ENCODE measurements at places on chromosomes 11 and 22.

DNA sequence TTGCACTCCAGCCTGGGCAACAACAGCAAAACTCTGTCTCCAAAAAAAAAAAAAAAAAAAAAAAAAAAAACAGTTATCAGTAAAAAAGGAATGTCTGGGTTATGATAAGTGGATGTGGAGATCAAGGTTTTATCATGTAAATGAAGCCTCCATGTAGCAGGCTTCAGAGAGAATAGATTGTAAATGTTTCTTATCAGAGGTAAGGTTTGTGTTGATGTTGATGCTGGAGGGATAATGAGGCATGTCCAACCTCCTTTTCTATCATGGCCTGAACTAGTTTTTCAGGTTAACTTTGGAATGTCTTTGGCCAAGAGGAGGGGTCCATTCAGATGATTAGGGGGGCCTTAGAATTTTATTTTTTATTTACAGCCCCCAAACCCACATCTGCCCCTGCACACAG lies 35.4 kb upstream of the TREH start:
- DNase-seq: no peak

GRCh38 chr11:121212536-121213361 lies 79.8 kb upstream of the SC5D start:
- no peak for DNase-seq

DNA sequence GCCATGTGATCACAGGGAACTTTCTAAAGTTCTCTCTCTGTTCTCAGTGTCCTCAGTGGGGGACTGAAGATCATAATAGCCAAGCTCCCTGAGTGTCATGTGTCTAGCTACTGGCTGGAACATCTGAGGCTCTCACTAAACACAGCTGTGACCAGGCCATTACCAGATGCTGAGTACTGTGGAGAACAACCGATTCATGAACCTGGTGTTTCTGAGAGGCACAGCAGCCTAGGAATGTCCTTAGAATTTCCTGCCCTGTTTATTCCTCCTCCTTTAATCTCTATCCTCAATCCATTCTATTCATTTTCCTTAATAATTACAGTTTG lies 93.0 kb downstream of the ME3 start:
- no peak for DNase-seq

- no peak for DNase-seq
These were observed 12.4 kb downstream of the C11orf24 start for GRCh38 chr11:68259122-68259959.

DNA sequence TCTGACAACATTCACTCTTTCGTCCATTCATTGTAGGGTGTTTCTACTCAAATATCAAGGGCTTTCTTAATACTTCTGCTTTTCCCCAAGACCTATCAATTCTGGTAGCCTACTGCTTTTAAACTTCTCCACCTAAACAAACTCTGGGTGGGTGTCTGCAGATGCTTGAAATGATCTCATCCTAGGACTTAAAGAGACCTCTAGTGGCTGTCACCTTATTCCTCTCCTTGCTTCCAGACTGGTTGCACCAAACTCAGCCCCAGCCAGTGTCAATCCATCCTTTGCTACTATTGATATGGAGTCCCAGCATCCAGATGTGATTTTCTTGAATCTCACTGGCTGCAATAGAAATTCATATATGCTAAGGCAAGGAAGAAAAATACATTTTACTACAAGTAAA lies 274.7 kb downstream of the NXPE2 start:
- no peak for DNase-seq

GRCh38 chr11:131916638-131917037 lies 546.2 kb downstream of the NTM start:
- no peak for DNase-seq

DNA sequence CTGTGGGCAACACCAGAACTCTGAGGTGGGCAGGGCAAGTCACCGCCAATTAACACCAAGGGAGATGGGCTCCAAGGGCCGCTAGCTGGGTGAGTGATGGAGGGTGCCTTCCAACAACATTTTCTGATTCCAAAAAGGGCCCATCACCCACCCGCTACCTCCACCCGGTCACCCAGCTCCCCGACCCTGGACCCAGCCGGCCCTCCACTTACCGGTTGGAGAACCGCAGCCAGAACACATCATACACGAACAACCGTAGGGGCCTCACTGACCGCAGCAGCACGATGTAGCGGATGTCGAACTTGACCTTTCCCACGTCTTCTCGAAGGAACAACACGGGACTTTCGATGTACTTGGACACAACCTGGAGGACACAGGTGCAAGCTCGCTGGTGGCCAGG lies 14.7 kb downstream of the TTLL12 start:
- DNase-seq: no peak

DNA sequence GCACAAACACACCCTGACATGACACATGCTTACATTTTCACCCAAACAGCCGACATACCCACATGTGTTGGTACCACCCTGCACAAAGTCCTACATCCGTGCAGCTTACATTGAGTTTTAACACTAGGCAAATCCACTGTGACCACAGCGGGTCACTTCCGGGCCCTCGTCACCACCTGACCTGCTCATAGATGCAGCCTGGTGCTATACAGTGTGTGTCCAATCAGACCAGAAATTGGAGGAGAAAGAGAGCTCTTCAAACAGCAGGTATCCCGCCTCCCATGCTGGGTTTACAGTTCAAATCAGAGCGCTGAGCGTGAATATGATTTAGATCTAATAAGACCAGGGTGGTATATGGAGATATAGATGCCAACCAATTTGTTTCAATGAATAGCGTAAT lies 35.4 kb downstream of the PHF21B start:
- DNase-seq: no peak

- no peak for DNase-seq
These were observed 19.6 kb downstream of the APOL4 start for GRCh38 chr22:36182056-36182455.

- DNase-seq: no peak
These were observed 46.3 kb upstream of the SLC22A12 start for GRCh38 chr11:64544616-64545296.

GRCh38 chr11:100867606-100868005 lies 180.5 kb downstream of the ARHGAP42 start:
- DNase-seq: no peak

GRCh38 chr22:21677606-21678443 lies 12.0 kb downstream of the PPIL2 start:
- DNase-seq: no peak

DNA sequence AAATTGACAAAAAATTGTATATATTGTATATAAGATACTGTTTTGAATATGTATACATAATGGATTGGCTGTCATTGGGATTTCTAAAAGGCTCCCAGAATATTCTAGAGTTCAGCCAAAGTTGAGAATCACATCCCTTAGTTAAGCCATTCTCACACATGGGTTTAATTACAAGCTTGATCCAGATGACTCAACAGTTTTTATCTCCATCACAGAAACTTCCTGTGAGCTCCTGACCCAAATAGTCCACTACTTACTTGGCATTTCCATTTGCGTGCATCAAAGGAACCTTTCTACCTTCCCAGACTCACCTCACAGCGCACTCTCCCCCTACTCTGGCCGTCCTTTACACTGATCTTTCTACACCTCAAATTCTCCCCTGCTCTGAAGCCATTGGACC lies 184.8 kb upstream of the ARHGAP20 start:
- DNase-seq: no peak

Data from activated T-helper 1 cell treated with anti-CD3 and anti-CD28 coated beads, Interleukin-2, amount 50 U/mL, for 16 hours (primary cell).